ENCODE measurements at places on chromosomes 12 and 14.

- no peak for DNase-seq
These were observed 47.1 kb downstream of the DIP2B start for GRCh38 chr12:50551866-50552265.

- DNase-seq, result no peak
These were observed 21.8 kb upstream of the SPPL3 start for GRCh38 chr12:120925740-120926563.

GRCh38 chr14:32480337-32480736, 151.2 kb downstream of the AKAP6 start:
- peak; percentile 34 for DNase-seq

- DNase-seq, result no peak
These were observed 121.5 kb downstream of the SLC15A5 start for GRCh38 chr12:16155938-16156337.

DNA sequence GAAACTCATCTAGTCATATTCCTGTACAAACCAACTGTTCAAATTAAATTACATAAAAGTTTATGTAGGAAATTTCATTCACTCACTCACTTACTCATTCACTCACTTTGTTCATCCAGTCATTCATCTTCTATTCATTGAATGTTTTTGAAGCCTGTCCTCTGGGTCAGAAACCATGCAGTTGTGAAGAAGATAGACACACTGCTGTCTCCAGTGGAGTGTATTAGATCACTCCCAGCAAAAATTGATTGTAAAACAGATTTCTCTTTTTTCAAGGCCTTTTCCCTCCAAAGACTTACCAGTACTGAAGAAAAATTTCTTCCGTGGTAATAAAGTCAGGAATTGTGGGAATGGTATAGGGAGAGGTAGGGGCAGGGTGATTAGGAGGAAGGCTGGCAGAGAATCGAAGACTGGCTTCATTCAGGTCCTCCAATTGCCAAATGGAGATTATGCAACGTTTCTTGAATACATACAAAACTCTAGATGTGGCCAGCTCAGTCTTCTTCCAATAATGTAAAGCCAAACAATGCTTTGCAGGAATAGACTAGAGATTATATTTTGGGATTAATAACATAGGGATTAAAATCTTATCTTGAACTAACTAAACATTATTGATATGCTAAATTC, 9.1 kb downstream of the LRRK2 start:
- no peak for DNase-seq

DNA sequence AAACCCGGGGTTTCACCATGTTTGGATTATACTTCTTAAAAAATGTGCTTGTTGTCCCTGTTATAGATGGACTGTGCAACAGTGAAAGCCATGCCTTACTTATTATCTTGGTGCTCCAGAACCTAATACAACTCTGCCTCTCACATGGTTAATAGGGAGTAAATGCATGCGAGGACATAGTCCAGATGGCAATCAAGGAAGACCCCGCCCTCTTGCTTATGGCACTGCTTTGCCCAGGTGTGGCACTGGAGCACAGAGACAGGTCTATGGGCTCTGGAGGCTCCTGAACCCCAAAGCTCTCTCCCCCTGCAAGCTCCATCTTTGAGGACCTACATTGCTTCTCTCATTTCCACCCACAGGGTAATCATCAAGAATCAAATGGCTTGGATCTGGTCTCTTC, 162.1 kb upstream of the NTF3 start:
- no peak for DNase-seq

GRCh38 chr12:3741882-3742672, 10.8 kb downstream of the CRACR2A start:
- no peak for DNase-seq

GRCh38 chr12:94126067-94126466, 22.3 kb upstream of the PLXNC1 start:
- no peak for DNase-seq

GRCh38 chr14:69483765-69484443, 624 bp upstream of the PLEKHD1 start:
- peak; percentile 67 for DNase-seq

- no peak for DNase-seq
These were observed 79.5 kb downstream of the ETV6 start for GRCh38 chr12:11729008-11729407.

DNA sequence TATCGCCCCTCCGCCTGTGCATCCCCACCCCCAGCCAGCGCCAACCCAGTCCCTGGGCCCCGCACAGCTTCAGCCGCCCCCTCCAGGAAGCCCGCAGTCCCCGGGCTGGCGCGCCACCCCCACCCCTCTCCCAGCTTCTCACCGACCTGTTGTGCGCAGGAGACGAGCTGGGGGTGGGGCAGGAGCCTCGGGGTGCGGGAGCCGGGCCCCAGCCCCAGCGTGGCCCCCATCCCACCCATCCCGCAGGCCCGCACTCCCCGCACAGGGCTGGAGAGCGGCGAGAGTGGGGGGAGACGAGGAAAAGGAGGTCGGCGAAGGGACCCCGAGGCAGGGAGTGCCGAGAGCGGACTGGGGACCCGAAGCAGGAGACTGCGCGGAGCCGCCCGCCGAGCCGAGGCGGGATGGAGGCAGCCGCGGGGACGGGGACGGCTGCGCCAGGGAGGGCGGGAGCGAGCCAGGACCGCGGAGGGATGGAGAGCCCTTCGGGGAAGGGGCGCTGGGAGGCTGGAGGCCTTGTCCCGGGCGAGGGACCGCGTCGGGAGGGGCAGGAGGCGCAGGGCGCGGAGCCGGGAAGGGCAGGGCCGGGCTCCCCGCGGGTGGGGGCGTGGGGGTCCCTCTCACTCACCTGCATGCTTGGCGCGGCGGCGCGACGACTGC, 498 bp downstream of the PIANP start:
- DNase-seq, result peak; percentile 48

GRCh38 chr12:64070454-64070853, 151.6 kb downstream of the KICS2 start:
- DNase-seq, result no peak

DNA sequence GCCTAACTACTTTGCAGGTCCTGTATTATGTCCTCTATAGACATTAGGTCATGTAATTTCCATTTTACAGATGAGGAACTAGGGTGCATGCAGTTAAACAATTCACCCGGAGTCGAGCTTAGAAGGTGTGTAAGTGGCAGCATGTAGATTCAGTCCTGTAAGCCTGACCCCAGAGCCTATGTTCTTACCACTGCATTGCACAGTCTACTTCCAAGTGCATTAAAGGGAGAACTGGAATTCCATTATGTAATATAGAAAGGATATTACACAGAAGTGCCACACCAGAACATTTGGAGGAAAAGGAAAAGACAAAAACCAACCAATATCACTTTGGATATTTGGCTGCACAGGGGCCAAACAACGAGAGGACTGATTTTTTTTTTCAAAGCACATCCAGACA, 1.2 kb downstream of the GLT8D2 start:
- DNase-seq, result no peak

DNA sequence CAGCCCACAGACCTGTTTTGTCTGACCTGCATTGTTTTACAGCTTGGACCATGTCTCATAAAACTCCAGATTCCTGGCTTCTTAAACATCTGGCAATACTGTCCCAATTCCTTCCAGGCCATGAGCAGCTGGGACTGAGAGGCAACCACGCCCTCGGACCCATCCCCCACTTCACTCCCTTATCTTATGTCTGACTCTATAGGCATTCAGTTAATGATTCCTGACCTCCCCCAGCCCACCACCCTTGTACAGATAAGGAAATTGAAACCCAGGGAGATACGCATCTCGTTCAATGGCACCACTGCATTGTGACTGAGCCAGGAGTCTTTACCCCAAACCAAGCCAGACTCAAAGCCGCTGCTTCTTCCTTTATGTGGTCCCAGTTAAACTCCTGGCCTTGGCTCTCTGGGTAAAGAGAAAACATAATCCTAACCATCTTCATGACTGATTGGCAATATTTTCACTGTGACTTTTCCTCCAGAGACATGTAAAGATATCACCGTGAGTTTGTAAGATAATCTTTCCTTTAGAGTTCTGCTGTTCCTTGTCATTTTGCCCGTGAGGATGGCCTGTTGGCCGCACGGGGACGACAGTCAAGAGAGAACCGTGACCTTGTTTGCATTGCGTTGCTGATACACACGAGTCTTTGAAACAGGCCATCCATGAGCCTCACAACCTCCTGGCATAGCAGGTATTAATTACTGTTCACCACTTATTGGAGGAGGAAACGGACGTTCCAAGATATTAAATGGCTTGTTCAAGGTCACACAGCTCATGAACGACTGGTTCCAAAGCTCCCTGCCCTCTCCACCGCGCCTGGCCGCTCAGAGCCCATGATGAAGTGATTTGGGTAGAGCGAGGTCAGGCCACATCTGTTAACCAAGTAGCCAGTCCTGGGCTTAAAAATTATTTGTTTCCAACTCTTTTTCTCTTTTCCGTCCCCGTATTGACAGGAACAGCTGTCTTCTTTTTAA, 39.4 kb downstream of the MAP1LC3B2 start:
- peak; percentile 54 for DNase-seq

- DNase-seq, result peak; percentile 92
These were observed 21.2 kb downstream of the PRPF40B start for GRCh38 chr12:49644620-49644994.

GRCh38 chr14:20733684-20734429, 11.8 kb upstream of the EDDM3A start:
- DNase-seq, result no peak

GRCh38 chr12:30753751-30754382, 884 bp downstream of the CAPRIN2 start:
- DNase-seq, result peak; percentile 20

DNA sequence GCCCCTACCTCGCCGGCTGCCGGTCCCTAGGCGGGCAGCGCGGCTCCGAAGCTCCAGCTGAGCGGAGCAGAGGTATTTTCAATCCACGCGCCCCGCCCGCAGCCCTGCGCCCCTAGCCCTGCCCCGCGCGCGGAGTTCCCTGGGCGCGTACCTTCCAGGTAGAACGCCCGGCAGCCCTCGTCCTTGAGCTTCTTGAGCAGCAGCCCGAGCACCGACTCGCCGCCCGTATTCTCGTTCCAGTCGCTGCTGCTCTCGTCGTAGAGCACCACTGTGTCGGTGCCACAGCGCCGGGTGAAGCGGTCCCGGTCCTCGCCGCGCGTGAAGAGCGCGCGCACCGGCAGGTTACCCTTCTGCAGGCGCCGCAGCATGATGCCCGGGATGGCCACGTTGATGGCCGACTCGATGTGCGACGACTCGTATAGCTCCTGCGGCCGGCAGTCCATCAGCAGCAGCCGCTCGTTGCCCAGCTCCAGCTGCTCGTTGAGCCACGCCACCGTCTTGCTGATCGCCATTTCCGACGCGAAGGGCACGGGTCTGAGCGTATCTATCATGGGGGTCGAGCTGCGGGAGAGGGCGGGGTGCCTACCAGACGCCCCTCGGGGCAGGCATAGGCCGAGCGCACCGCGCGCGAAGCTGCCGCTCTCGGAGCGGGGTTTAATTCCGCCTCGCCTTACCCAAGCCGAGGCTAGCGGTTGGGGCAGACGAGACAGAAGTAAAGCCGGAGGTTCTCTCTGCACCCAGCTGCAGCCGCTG, 636 bp downstream of the DUSP6 start:
- peak; percentile 53 for DNase-seq

- DNase-seq, result no peak
These were observed 23.5 kb downstream of the BHLHE41 start for GRCh38 chr12:26101350-26101734.

GRCh38 chr14:24130717-24131548, 474 bp downstream of the FITM1 start:
- DNase-seq, result no peak

- no peak for DNase-seq
These were observed 115.9 kb downstream of the NAV3 start for GRCh38 chr12:77946541-77947061.

DNA sequence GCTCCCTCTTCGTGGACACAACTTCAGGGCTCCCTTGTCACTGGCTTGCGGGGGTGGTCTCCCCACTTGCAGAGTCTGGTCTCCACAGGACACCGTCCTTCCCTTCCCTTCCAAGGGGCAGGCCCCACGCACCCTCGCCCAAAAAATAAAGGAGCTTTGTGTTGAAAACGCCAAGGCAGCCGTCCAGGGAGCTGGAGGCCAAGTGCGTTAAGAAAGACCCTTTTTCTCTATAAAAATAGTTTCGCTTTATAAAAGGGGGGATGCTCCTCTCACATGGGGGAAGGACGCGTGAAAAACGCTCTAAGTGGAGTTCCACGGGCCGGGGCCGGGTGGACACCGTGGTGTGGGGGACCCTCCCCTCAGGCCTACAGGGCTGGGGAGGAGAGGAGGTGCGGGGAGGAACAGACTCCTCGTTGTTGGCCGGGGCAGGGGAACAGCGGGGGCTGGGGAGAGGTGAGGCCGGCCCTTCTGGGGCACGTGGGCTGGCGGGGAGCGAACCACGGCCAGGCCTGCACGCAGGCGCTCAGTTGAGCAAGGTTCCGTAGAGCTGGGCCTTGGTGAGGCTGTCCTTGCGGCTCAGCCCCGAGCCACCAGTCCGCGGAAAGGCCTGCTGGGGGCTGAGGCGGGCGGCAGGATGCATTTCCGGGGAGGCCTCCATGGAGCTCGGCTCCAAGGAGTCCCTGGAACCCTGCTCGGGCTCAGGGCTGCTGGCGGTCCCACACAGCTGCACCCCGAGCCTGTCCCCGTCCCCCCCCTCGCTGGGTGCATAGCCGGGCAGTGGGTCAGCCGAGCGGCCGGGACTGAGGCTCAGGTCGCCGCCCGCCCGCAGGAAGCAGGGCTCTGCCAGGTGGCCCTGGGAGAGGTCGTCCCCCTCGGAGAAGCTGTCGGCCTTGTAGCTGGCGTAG, 49.5 kb downstream of the BEGAIN start:
- DNase-seq, result no peak

GRCh38 chr12:77724367-77724957, 106.2 kb upstream of the NAV3 start:
- peak; percentile 22 for DNase-seq

GRCh38 chr14:95530473-95531276, 4.2 kb upstream of the GLRX5 start:
- no peak for DNase-seq

DNA sequence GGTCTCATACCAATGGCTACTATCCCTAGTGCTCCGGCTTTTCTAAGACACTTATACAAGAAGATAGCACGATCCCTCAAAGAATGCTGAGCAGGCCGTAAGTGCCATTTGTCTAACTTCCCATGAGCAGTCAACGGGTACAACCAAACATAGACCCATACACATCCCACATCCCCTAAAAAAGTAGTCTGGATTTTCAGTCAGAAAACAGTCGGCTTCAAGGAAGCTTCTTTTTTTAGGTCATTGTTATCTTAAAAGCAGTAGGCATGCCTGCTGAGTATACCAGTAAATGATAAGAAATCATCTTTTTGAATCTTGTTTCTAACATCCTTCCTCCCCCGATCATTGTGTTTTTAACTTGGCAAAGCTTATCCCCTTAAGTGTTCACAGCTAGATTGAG, 19.8 kb downstream of the OSBPL8 start:
- DNase-seq, result no peak

GRCh38 chr12:122368361-122369073, 54.0 kb downstream of the CLIP1 start:
- peak; percentile 18 for DNase-seq

All from AG20443 (cell line).